ENCODE measurements at places on chromosomes 11 and 22.

GRCh38 chr22:50468626-50469025, 6.2 kb downstream of the SBF1 start:
- no peak for DNase-seq

DNA sequence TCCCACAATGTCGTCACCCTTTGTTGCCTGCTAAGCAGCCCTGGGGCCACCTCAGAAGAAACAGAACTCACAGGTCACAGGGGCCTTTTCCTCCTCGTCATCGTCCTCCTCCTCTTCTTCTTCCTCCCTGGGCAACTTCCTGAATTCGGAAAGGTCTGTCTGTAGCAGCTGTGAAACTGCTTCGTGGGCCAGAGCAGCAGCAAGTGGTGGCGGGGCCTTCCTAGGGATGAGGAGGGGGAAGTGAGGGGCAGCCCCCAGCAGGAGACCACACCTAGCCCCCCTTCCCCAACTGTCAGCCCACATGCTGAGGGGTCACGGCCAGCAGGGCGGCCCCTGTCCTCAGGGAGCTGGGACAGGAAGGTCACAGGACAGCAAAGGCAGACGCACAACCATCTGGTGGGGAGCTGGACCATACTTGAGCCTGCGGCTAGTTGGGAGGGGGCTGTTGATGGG, 13.2 kb downstream of the PPM1F start:
- DNase-seq: no peak

GRCh38 chr11:119109843-119110242, 2.7 kb downstream of the C2CD2L start:
- DNase-seq: no peak

GRCh38 chr11:35211952-35212351, 73.0 kb downstream of the CD44 start:
- no peak for DNase-seq

DNA sequence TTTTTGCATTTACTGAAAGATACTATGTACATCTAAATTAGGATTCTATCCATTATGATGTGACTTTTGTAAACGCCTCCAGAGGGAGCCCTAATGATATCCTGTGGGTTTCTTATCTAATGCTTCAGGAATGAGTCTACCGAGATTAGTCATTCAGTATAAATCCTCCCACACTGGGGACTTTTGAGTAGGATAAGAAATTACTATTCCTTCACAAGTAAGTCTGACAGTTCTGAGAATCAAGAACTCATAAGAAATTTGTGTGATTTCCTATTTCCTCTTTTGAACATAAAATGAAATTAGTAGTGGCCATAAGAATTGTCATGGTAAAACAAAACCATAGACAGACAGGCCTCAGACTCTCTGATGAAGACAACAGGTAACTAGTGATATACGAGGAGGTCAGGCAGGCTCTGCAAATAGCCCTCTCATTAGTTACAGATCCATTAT, 10.0 kb upstream of the OR5M1 start:
- DNase-seq: no peak

DNA sequence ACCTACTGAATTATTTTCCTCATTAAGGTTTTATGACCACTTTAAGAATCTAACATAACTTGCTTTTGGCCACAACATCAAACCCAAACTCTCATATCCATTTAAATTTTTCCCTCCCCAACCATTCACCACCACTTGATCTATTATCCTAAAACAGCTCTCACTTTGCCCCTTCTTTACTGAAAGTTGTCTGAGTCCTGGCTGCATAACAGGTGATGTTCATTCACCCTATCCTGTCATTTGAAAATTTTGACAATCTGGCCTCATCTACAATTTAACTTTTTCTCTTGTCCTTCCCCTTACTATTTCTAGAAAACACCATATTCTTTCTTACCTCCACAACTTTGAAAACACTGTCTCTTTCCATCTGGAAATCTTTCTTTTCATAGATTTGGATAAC, 89.3 kb downstream of the BDNF start:
- DNase-seq: no peak

DNA sequence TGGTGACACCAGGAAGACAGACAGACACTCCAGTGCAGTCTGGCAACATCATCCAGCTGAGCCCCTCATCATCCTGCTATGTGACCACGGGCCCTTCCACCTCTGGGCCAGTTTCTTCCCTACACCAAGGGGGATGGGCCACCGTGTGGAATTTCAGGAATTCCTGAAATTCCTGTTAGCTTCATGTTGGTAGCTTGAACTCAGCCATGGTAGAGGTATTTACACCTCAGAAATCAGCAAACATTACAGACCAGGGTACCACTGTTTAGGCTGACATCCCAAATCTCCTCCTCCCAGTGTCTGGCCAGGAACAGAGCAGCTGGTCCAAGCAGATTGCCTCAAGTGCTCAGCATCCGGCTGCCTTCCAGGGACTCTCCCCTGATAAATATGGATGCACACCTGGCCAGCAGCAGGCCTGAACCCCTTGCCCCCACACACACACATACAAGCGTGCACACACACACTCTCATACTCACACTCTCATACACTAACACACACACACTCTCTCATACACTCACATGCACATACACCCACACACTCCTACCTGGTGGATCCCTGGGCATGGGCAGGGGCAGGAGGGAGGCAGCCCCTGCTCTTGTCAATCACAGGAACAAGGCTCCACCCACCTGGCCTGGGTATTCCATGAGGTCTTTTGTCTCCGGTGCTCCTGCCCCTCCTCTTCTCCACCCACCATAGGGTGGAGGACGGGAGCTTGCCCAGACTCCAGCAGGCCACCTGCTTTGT, 85.2 kb downstream of the BUD13 start:
- no peak for DNase-seq

DNA sequence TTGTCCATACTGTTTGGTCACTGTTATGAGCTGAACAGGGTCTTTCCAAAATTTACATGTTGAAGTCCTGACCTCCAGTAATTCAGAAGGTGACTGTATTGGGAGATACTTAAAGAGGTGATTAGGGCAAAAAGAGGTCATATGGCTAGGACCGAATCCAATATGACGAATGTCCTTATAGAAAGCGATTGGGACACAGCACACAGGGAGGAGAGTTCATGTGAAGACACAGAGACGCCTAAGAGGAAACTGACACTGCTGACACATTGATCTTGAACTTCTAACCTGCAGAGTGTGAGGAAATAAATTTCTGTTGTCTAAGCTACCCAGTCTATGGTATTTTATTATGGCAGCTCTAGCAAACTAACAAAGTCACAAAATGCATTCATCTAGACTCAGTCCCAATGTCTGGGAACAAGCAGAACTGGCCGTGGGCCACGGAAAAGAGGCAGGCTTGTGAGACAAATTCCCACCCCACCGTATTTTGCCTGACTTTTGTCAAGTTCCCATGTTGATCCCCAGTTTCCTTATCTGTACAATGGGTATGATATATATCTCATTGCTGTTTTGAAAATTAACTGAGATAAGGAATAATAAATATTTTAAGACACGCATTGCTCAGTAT, 295.0 kb downstream of the NTM start:
- no peak for DNase-seq

- DNase-seq: no peak
These were observed 1.4 kb downstream of the LMNTD2 start for GRCh38 chr11:559020-559620.

- no peak for DNase-seq
These were observed 79.7 kb upstream of the LINC01488 start for GRCh38 chr11:69401715-69402114.

DNA sequence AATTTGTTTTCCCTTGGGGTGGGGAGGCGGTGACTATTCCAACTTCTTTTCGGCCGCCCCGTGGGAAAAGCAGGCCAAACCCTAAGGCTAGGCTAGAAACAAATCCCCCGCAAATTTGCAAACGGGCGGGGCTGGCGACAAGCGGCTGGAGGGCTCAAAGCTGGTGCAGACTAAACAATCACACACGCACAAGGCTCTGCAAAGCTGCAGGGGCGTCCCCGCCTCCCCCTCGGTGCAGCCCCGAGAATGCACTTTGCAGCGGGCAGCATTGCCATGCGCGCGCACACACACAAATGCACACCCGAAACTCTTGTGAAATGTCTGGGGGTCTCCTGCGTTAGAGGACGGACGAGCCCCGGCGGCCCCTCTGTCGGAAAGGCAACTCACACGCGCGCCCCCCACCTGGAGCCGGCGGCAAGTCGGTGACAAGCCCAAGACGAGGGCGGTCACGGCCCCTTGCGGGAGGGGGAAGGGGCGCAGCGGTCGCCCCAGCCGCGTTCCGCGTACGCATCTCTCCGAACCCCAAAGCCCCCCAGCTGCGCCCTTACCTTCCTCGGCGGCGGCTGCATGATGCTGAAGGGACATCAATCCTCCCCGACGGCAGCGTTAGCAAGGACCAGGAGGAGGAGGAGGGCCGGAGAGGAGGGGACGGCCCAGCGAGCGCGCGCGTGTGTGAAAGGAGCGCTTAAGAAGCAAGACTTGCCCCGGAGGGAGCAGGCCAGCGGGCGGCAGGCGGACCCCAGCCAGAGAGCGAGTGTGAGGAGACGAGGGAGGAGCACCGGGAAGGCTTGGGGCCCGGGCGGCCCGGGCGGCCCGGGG, 600 bp downstream of the FCHSD2 start:
- DNase-seq: peak; percentile 48

- no peak for DNase-seq
These were observed 18.1 kb downstream of the JHY start for GRCh38 chr11:122900587-122901202.

DNA sequence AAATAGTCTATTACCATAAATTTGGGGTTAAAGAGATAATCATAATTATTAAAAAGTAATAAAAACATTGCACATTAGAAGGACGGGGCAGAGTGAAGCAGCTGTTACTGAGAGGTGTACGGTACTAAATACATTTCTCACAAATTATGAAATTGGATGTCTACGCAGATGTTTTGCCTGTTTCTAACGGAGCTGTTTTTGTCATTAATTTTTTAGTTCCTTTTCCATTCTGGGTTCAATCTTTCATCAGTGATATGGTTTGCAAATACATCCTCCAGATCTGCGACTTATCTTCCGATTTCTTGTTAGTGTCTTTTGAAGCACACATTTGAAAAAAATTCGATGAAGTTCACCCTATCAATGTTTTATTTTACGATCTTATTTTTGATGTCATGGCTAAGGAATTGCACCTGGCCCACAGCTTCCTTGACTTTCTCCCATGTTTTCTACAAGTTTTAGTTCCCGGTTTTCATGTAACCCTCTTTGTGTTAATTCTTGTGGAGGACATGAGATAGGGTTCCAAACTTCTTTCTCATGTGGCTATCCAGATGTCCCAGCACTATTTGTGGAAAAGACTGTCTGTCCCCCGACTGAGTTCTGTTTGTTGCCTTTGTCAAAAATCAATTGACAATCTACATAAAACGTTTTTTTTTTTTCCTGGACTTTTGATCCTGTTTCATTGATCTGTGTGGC, 21.3 kb upstream of the KRTAP5-6 start:
- DNase-seq: no peak

DNA sequence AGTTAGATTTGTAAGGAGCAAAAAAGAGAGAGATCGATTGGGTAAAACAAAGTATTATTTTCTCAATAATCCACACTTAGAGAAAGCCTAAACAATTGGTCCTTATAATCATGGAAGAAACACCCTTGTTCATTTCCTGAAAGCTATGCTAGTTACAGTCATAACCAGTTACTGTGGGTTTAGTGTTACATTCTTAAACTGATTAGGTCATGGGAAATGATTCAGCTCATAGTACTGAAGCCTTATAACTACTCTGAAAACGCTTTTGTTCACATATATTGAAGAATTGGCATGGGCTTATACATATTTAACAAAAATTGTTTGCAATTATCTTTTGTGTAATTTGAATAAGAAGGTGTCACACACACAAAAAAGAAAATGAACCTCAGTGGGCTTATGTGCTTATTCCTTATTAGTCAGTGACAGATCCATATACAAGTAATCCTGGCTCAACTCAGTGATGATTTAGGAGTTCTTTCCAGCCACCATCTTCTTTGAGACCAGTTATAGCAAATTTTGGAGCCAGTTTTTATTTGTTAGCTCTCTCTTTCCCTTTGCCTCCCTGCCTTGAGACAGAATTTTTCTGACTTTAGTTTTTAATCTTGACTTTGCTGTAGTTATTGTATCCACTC, 198.5 kb upstream of the CTSC start:
- no peak for DNase-seq

DNA sequence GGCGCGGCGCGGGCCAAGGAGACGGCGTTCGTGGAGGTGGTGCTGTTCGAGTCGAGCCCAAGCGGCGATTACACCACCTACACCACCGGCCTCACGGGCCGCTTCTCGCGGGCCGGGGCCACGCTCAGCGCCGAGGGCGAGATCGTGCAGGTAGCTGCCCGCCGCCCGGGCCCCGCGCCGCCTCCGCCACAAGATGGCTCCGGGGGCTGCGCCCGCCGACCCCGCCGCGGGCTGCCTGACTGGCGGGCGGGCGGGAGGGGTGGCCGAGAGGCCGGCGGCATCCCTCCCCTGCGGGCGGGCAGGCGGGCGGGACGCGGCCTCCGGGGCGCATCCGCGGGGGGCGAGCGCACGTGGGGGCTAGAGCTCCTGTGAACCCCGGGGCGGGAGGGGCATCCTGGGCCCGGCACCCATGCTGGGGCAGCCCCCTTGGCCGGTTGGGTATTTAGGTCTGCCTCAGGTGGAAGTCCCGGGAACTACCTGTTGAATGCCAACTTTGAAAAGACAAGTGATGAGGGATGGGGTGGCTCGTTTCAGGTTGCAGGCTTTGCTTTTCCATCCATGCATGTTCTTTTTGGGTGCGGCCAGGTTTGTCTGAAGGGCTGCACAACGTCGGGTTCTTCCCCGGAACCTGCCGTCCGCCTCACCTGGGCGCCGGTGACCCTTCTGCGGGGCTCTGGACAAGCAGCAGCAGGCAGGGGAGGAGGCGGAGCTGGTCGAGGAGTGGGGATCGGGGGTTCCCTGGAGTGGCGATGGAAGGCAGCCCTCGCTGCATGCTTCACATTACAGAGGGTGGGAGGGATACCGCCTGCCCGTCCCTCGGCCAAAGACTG, 760 bp downstream of the ZNRF3 start:
- peak; percentile 27 for DNase-seq

- no peak for DNase-seq
These were observed 12.4 kb downstream of the TTC38 start for GRCh38 chr22:46280063-46280817.

DNA sequence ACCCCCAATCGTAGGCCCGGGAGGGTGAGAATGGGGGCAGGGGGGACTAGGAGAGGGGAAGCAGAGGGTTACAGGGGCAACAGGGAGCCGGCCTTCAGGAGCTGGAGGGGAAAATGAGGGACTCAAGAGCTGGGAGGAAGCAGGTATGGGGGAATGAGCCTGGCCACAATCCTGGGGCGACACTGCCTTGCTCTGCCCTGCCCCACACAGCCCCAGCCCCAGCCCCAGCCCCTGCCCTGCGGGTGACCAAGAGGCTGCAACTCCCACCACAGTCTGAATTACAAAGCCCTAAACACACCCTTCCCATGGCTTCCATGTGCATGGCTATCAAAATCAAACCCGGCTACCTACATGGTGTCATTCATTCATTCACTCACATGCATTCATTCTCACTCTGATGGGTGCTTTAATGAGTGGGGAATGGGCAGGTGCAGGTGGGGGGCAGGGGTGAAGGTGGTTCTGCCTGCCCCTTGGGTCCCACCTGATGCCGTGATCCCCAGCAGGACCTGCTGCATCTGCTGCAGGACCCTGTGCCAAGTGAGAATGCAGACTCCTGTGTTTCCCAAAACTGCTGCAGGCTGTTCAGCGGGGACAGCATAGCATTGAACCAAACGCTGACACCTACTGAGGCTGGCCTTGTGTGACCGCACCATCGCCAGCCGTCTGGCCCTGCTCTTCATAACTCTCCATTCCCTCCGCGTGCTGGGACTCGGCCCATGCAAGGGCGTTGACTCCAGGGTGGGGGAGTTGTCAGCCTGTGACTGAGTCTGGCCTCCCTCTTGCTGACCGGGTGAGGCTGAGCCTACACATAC, 9.5 kb upstream of the LINC01488 start:
- DNase-seq: no peak

Measured in CD4-positive, alpha-beta T cell treated with Interleukin-6 at 100 ng/mL for 8 hours (primary cell).